Myocyte (in vitro differentiated cells): ENCODE measurements at places on chromosomes 5 and 9. TPM values are rescaled to one million over a fixed set of nuclear protein-coding genes. Genes with fewer than 3 reads are reported as not detected.

DNA sequence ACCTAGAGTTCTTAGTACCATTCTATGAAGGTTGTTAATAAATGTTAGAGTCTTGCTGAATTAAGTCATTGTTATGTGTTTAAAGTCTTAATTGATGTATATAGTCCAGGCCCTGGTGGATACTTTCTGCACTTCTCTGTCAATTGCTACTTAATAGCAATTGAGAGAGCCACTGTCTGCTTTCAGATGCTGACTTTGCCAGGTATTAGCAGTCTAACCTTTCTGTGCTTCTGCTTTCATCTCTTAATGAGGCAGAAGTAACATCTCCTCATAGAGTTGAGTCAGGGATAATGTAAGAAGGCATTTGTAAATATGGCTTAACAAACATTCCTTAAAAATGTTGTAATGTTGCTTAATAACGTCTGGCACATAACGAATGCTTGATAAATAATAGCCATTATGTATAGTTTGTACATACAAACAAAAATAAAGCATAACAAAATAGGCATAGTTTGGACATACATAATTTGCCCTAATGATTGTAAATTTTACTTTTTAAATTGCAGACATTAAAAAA, 28.3 kb downstream of the RASGRF2 start:
- no peak for DNase-seq

The PAEP gene
- not detected in 2 replicates for total RNA-seq

GRCh38 chr5:177620560-177620959, 20.6 kb downstream of the B4GALT7 start:
- no peak for DNase-seq

The SRP19 gene
- total RNA-seq = 78.4 and 95.2 TPM in 2 replicates

The CMYA5 gene
- total RNA-seq = 0.47 and 0.56 TPM in 2 replicates

- no peak for DNase-seq
These were observed 551.9 kb downstream of the BNC2 start for GRCh38 chr9:16318516-16319060.

- DNase-seq = no peak
These were observed 46.8 kb downstream of the INIP start for GRCh38 chr9:112670991-112671625.

DNA sequence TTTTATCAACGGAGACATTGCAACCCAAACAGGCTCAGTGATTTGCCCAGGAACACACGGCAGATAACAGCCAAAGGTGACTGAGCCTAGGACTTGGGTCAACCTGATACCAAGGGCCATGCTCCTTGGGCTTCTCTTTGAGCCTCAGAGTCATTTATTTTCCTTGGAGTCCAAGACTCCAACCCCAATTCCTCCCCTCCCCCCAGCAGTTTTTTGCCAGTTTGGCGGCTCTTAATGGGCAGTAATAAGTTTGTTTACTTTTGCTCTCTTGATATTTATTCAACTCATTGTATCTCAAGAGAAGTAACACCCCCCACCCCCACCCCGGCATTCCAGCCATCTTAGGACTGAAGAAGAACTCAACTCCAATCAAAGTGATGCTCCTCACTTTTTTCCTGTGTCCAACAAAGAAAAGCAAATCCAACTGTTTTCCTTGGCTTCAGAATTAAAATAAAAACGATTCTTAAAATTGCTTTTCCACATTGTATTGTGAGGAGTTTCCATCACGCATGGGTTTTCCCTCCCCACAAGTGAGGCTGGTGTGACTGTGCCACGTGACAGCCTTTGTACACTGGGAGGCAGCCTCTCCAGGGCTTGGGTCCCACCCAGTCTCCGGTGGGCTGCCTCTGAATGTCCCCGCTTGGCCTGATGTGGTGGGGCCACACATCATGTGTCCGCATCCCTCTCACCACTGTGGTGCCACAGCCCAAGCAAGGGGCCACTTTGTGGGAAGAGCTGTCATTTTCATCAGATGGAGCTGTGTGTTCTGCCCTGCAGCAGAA, 9.1 kb downstream of the ANGPTL2 start:
- no peak for DNase-seq

DNA sequence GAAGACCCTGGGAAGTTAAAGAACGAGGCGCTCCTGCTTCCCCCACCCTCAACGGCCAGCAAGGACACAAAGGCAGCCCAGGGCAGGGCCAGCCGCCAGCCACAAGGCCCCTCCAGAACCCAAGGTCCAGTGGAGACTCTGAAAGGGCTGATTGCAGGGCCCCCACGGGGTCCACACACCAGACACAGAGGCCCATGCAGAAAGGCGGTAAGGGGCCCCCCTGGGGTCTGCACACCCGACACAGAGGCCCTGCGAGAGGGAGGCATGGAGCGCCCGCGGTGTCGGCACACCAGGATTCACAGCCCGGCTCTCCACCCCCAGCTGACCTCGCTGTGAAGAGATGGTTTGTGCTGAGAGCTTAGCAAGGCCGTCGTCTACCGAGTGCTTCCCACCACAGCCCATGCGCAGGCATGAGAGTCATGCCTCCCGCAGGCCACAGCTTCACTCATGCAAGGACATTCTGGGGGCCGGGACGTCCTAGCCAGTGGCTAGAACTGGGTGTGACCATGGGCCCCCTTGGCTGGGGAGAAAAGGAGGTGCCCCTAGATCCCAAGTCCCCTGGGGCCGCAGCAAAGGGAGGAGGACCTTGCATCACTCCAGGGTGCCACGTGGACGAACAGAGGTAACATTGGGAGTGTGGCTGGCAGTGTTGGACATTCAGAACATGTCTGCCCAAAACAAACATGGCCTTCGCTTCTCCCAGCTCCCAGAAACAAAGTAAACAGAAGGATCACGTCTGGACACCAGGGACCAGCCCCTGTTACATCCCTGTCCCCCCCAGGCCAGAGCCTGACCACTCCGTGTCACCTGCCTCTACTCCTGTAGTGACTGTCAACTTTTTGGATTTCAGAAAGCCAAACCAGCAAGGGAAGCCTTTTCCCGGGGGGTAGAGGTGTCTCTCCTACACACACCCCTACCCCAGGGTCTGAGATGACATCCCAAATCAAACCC, 9.8 kb downstream of the BRD3 start:
- no peak for DNase-seq
